CD4-positive, alpha-beta memory T cell (primary cell): ENCODE measurements at places on chromosomes 3 and 15.

DNA sequence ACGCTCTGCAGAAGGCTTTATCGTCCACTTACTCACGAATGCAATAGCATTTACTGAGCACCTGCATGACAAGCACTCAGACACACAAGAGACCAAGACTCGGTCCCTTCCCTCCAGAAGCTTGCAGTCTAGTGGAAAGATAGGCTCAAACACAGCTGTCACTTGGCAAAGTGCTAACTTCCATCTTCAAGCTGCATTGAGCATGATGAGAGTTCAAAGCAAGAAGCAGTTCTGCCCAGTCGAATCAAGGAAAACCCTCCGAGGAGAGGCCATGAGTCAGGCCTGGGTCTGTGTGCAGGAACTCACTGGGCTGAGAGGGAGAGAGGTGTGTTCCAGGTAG is 51.5 kb downstream of the C3orf20 start:
- H3K27me3 ChIP-seq, result no peaks in the 10 kb centered on the region
- H3K4me3 ChIP-seq, result no peak overlapping the region
- H3K36me3 ChIP-seq, result no peaks in the 10 kb centered on the region
- no peak for DNase-seq
- H3K27ac ChIP-seq, result no peak overlapping the region

- no peaks in the 10 kb centered on the region for H3K4me1 ChIP-seq
- H3K27ac ChIP-seq, result no peak overlapping the region
- H3K4me3 ChIP-seq, result no peak overlapping the region
- DNase-seq, result no peak
Measured at GRCh38 chr15:32855942-32856341, 138.1 kb downstream of the GREM1 start.

DNA sequence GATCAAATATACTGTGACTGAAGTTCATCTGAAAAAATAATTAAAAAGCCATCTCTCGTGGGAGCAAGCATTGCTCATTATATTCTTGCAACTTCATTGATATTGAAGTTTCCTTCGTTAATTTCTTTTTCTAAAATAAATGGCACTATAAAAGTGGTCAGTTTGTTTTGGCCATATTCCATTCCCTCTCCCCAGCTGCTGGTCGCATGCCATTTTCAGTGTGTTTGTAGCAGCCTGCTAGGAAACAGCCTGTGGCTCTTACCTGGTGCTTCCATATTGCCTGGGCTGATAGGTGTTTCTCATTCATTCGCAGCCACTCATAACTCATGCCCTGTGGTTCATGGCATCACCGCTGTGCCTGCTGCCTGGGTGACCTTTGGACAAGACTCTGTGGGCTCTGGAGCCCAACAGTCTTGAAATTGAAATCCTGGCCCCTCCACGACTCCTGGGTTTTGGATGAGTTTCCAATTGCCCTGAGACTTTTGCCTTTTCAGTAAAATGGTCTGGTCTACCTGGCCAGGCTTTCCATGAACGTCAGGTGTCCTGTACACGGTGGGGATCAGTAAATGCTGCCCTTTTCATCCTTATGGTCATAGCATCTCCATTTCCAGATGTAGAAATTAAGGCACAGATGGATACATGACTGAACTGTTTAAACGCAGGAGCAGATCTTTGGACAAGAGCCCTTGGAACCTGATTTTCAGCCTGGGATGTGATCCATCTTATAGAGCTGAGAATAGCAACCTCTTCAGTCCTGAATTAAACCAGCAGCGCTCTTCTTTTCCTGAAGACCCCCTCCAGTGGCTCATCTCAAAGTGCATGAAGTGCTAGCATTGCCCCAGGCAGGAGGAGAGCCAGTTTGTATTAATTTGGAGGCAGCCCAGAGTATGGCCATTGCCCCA is 69.4 kb downstream of the SLCO3A1 start:
- no peak for DNase-seq
- H3K4me1 ChIP-seq, result peaks cover 43% of the 10 kb centered on the region
- no peak overlapping the region for H3K4me3 ChIP-seq

GRCh38 chr3:94873751-94874150 is 810.9 kb downstream of the NSUN3 start:
- no peak overlapping the region for H3K4me3 ChIP-seq
- DNase-seq, result no peak
- no peaks in the 10 kb centered on the region for H3K36me3 ChIP-seq
- no peak overlapping the region for H3K27ac ChIP-seq

DNA sequence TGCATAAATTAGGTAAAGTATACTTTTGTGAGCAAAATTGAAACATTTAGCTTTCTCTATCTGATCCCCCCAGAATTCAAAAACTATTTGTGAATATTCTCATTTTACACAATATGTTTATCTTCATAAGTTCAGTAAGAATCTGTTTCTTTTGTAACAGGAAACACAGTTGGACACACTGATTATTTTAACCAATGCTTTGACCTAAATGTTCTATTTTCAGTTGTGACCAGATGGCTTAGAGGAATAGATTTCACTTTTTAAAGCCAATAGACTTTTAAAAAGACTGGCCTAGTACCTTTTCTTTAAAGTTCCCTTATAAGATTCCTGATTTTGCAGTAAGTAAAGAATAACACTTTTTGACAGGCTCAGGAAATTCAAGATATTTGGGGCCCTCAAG is 74.0 kb upstream of the STRIT1 start:
- no peak overlapping the region for H3K4me3 ChIP-seq
- DNase-seq, result no peak
- no peak overlapping the region for H3K27ac ChIP-seq
- H3K4me1 ChIP-seq, result no peaks in the 10 kb centered on the region
- no peaks in the 10 kb centered on the region for H3K36me3 ChIP-seq

DNA sequence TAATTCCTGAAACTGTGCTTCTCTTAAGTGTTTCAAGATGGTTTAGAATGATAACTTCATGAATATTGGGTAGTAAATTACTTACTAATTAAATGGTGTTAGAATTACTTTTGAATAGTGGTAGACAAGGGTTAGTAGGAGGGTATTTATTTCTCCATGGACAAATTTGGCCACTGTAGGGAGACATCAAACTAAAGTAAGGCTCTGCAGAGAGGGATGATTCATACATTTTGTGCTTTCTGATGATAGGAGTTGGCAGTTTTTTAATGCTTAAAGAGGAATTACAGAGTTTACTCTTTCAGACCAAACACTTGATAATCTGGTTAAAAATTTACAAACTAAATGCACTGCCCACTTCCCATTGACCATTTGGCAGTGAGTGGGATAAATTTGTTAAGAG is 127.6 kb downstream of the NAALADL2 start:
- no peak for DNase-seq
- H3K27ac ChIP-seq, result no peak overlapping the region
- no peaks in the 10 kb centered on the region for H3K36me3 ChIP-seq

- DNase-seq, result no peak
- no peak overlapping the region for H3K4me3 ChIP-seq
- H3K27ac ChIP-seq, result no peak overlapping the region
- H3K36me3 ChIP-seq, result no peaks in the 10 kb centered on the region
- peaks cover 5% of the 10 kb centered on the region for H3K4me1 ChIP-seq
- no peaks in the 10 kb centered on the region for H3K27me3 ChIP-seq
Measured at GRCh38 chr15:68384451-68385239, 47.3 kb downstream of the ITGA11 start.

DNA sequence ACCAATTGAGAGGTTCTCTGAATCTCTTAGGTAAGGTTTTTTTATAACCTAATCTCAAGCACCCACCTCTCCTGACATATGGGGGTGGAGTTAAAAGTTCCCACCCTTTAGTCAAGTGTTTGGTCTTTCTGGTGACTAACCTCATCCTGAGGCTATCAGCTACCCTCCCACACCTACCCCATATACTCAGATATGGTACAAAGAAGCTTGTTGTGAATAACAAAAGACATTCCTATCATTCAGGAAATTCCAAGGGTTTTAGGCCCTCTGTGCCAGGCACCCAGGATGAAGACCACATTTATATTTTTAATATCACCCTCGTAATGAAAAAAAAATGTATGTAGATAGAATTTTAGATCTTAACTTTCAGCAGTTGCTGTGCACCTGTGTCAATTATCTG is 9.0 kb downstream of the CHMP2B start:
- no peaks in the 10 kb centered on the region for H3K4me1 ChIP-seq
- DNase-seq, result no peak
- no peaks in the 10 kb centered on the region for H3K27me3 ChIP-seq

- no peak overlapping the region for H3K27ac ChIP-seq
- H3K4me3 ChIP-seq, result no peak overlapping the region
- H3K27me3 ChIP-seq, result no peaks in the 10 kb centered on the region
Measured at GRCh38 chr3:134083626-134084241, 54.0 kb upstream of the SLCO2A1 start.

GRCh38 chr3:43923104-43923882 is 232.6 kb downstream of the ABHD5 start:
- no peak overlapping the region for H3K27ac ChIP-seq
- DNase-seq, result no peak
- H3K4me3 ChIP-seq, result no peak overlapping the region
- H3K4me1 ChIP-seq, result no peaks in the 10 kb centered on the region
- no peaks in the 10 kb centered on the region for H3K36me3 ChIP-seq

GRCh38 chr15:65259367-65259797 is 27.3 kb downstream of the PARP16 start:
- DNase-seq, result no peak
- H3K4me1 ChIP-seq, result no peaks in the 10 kb centered on the region
- H3K36me3 ChIP-seq, result peaks cover 42% of the 10 kb centered on the region
- H3K4me3 ChIP-seq, result no peak overlapping the region
- no peaks in the 10 kb centered on the region for H3K27me3 ChIP-seq

DNA sequence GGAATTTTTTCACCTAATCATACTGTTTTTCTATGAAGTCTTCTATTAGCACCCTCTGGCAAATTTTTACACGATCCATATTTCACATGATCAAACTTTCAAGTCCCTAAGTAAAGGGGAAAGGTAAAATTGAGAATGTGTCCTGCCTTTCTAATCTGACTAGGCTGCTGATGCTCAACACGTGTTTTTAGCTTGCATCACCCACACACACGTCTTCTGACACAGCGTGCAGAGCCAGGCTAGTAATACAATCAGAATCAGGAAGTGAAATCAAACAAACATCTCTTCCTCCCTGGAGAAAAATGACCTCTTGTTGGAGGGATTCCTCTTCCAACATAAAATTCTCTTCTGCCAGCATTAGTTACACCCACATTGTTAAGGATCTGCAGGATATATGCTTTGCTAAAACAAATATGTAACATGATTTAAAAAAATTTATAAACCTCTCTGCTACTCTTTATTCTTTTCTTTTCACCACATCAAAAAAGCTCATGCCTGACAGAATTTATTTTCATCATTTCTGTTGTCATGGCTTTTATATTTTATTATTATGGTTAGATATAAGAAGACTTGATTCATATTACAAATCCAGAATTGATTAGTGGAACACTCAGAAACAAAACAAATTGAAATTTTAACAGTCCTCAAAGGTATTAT is 122.4 kb downstream of the RAP2B start:
- peak; percentile 50 for DNase-seq
- peak overlapping the region; percentile 20 for H3K27ac ChIP-seq
- no peaks in the 10 kb centered on the region for H3K36me3 ChIP-seq
- no peak overlapping the region for H3K4me3 ChIP-seq
- no peaks in the 10 kb centered on the region for H3K27me3 ChIP-seq

DNA sequence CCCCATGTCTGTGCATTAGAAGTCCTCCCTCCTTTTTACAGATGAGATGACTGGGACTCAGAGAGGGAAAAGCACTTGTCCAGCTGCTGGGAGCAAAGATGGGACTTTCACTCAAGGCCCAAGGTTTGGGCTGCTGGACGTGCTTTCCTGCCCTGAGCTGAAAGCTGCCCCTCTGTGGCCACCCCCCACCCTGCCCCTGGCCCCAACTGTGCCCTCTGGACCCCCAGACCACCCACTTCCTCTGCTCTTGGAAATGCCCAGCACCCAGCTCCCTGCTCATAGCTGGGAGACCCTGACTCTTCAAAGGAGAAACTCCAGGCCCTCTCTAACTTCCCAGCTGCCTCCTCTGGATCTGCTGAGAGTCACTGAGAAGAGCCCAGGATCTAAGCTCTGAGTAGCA is 20.7 kb downstream of the GRIP2 start:
- H3K27ac ChIP-seq, result no peak overlapping the region
- no peak overlapping the region for H3K4me3 ChIP-seq
- no peaks in the 10 kb centered on the region for H3K36me3 ChIP-seq
- no peak for DNase-seq
- no peaks in the 10 kb centered on the region for H3K27me3 ChIP-seq
- no peaks in the 10 kb centered on the region for H3K4me1 ChIP-seq

DNA sequence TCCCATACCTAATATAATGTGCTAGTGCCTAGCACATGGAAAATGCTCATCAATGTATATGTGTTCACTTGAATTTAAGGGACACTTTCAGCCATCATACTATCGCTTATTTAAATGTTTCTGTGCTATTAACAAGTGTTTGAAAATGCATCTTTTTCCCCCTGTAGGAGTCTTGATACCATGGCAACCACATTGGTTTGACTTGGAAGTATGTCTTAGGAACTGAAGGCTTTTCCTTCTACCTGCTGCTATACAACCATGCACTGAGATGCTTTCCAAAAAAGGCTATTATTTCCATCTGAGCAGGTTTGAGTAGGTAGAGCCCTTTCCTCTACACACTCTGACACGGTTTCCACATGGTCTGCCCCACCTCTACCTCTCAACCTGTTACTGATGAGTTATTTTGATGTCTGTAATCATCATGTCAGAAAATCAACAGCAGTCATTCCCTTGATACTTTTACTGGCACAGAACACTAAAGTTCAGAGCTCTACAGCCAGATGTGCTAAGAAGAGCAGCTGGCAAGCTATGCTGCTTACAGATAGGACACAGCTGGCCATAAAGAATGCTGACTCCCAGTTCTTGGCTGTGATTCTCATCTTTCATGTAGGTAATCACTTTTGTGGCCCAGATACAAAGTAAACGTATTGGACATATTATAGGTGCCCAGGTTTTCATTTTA is 59.3 kb downstream of the RYR3 start:
- no peaks in the 10 kb centered on the region for H3K27me3 ChIP-seq
- no peak overlapping the region for H3K27ac ChIP-seq
- DNase-seq, result no peak
- H3K4me1 ChIP-seq, result no peaks in the 10 kb centered on the region
- no peaks in the 10 kb centered on the region for H3K36me3 ChIP-seq
- no peak overlapping the region for H3K4me3 ChIP-seq
